ENCODE measurements at places on chromosomes 3 and 15.
A peak's percentile ranks its signal among the peaks of the same experiment; 100 is the strongest.

- DNase-seq = peak; percentile 12
Observed at GRCh38 chr3:170584585-170585007, 1.3 kb downstream of the SLC7A14 start.

GRCh38 chr15:41881086-41881485, 12.8 kb downstream of the SPTBN5 start:
- no peak for DNase-seq

- no peak for DNase-seq
Observed at GRCh38 chr3:154972951-154973350, 107.2 kb upstream of the MME start.

- DNase-seq = no peak
Observed at GRCh38 chr15:100714749-100715342, 112.5 kb downstream of the ASB7 start.
